ENCODE measurements at places on chromosomes 11 and 22.

DNA sequence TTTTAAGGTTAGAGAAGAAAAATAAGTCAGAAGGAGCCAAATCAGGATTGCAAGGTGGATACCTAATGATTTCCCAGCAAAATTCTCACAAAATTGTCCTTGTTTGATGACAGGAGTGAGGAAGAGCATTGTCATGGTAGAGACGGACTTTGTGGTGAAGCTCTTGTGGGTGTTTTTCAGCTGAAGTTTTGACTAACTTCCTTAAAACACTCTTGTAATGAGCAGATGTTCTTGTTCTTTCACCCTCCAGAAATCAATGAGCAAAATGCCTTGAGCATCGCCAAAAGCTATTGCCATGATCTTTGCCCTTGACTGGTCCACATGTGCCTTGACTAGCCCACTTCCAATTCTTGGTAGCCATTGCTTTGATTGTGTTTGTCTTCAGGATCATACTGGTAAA, 20.0 kb downstream of the CALCB start:
- no peak for DNase-seq

DNA sequence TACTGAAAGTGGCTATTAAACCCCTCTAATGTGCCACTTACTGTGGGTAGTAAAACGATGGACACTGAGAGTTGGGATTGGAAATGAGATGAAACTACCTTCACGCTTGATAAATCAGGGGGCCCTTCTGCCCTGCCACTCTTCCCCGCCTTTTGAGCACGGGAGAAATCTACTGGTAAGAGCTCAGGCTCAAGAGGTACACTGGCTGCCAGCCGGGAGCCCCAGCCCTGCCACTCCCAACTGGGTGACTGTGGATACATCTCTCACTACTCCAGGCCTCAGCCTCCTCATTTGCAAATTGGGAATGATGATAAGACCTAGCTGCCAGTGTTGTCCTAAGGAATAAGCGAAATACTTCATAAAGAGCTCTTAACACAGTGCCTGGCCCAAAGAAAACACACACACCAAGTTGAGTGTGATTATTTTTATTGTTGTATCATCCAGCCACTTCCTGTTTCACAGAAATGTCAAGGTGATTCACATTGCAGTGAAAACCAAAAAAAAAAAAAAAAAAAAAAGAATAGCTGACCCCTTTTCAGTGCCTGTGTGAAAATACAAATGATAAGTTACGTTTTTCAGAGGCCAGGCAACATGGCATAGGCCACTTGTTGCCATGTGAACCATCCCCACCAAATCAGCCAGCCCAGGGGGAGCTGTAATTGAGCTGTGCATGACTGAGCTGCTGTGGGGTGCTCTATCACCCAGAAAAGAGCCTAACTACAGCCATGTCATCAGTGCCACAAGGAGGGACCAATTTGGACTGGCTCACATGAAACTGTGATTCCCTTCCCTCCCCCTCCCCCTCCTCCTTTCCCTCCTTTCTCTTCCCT, 4.4 kb upstream of the ZNRD2 start:
- peak; percentile 75 for DNase-seq

DNA sequence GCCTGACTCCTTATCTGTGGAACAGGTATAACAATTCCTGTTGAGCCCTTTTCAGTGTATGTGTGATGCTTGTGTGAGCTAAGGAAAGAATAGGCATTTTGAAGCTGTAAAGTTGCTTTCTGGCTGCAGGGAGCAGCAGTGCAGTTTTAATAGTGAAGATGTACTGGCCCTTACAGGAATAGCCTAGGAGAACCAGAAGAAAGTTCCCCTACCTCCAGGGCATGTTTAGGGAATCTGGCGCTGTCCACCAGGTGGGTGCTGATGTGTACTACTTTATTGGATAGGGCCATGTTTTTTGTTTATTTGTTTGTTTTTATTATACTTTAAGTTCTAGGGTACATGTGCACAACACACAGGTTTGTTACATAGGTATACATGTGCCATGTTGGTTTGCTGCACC, 11.5 kb downstream of the BMAL1 start:
- no peak for DNase-seq

GRCh38 chr11:44305026-44305469, 4.9 kb downstream of the ALX4 start:
- DNase-seq, result no peak

- DNase-seq, result no peak
Measured at GRCh38 chr11:20599221-20600019, at the start of gene SLC6A5. TSS of gene SLC6A5 (plus strand) at chr11:20599608. CDS start at chr11:20599673, 65 bp downstream.

DNA sequence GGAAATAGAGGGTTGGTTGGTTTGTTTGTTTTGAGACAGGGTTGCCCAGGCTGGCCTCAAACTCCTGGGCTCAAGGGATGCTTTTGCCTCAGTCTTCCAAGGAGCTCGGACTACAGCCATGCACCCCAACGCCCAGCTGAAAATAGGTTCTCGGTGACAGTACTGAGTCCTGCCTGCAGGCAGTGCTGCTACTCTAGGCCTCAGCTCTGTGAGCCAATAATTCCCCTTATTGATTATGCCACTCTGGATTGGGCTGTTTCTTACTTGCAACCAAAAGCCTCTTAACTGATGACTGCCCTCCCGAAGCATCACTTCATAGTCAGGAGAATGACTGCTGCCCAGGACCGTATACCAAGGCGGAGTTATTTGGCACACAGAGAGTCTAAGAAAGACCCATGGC, 1.2 kb upstream of the C11orf16 start:
- DNase-seq, result no peak

GRCh38 chr11:109421981-109422869, at the start of gene C11orf87:
TSS of gene C11orf87 (plus strand) at chr11:109422190. CDS start at chr11:109423634, 1,444 bp downstream.
- DNase-seq, result no peak

- DNase-seq, result no peak
Measured at GRCh38 chr11:38791346-38791961, 2193.4 kb upstream of the RAG2 start.

DNA sequence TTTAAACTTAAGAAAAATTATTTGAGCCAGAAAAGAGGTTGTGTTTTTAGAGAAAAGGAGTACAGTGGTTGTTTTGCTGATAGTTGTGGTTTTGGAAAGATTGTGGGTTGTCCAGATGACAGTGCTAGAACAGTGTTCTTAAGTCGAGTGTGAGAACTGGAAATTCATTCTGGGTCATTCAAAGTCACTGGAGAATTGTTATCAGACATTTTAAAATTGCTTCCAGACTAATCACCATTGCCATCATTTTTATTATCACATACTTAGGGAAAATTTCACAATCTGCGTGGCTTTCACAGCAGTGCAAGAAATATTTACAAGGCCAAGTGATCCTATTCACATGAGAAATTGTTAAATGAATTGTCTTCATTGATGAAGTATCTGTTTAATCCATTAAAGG, 242.2 kb upstream of the DDI1 start:
- no peak for DNase-seq

DNA sequence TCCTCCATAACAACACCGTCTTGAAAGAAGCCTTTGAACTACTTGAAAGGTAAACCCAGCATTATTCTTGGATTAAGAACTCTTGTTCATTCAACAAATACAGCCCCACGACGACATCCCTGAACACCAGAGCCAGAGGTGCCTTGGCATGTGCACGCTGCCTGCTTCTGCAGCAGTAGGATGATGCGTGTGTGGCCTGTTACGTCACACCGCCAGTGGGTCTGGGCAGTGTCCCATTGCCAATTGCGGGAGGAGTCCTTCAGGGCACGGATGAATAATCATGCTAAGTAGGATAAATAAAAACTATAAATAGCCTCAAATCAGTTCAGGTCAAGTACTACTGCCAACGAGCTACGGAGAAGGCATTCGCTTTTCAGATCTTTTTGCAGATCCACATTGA, 380.5 kb downstream of the SHANK2 start:
- no peak for DNase-seq

DNA sequence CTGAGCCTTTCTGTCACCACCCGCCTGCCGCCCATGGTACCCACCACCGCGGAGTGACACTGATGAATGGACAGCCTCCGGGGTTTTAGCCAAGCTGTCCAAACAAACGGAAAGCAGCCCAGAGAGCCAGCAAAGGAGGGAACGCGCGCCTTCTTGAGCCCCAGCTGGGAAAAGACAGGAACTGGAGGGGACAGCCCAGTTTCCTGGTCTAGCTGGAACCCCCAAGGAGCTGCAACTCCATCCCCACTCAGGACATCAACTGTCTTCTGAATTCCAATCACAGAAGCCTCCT, 33.7 kb downstream of the SHISAL1 start:
- DNase-seq, result no peak

- no peak for DNase-seq
Measured at GRCh38 chr11:41459465-41460401, at the start of gene LRRC4C. TSS of gene LRRC4C (minus strand) at chr11:41459652.

DNA sequence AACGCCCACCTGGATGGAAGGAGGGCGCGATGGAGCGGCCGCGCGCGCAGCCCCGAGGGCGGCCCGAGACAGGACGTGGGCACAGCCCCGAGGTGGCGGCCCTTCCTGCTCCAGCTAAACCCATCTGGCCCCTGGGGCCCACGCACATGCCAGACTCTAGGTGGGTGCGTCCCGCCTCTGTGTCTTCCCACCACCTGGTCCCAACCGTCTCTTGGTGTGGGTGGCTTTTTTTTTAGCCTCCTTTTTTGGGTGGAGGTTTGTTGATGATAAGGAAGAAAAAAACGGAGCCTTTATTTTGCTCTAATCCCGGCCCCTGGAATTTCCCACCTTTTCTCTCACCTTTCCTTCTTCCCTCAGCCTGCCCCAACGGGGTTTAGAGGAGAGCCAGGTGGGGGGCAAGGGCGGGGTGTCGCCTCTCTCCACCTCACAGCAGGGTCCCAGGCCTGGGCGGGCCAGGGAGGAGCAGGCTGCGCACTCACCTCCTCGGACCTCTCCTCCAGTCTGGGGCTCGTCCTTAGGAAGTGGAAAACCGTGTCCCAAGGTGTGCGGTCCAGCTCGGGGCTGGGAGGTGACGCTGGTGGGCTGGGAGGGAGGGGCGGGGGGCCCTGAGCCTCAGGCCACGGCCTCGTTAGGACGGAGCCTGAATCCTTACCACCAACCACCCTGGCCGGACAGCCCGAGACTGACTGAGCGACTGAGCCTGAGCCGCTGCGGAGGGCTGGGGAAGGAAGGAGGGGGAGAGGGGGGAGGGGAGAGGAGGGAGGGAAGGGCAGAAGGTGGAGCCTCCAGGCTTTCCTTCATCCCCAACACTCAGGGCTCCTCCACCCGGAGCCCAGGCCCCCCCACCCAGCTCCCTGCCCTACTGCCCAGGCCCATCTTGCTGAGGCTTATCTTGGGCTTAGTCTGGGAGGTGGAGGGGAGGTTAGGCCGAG, at the start of gene SOX10:
Gene SOX10, minus strand, starts transcription at position 696 of the 932 bp plus-strand sequence. CDS start 771 bp downstream, outside the sequence.
- no peak for DNase-seq

DNA sequence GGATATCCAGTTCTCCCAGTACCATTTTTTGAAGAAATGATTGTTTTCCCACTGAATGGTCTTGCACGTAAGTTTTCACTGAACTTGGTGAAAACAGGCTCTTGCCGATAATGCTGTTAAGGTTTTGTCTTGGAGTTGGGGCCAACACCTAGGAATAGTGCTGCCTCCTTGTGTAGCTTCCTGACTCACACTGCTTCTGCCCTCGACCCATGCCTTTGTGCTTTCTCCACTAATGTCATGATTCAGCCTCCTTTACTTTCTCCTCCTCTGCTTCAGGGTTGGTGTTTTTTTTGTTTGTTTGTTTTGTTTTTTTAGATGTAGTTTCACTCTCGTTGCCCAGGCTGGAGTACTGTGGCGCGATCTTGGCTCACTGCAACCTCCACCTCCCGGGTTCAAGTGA, 30.2 kb downstream of the SLC5A1 start:
- DNase-seq, result no peak

GRCh38 chr22:43467216-43467940, 55.6 kb downstream of the MPPED1 start:
- DNase-seq, result no peak

GRCh38 chr11:114281388-114281956, 14.7 kb upstream of the NNMT start:
- no peak for DNase-seq

GRCh38 chr11:100785148-100785983, 98.3 kb downstream of the ARHGAP42 start:
- no peak for DNase-seq

- no peak for DNase-seq
Measured at GRCh38 chr11:119195680-119196079, 10.4 kb downstream of the NHERF4 start.

DNA sequence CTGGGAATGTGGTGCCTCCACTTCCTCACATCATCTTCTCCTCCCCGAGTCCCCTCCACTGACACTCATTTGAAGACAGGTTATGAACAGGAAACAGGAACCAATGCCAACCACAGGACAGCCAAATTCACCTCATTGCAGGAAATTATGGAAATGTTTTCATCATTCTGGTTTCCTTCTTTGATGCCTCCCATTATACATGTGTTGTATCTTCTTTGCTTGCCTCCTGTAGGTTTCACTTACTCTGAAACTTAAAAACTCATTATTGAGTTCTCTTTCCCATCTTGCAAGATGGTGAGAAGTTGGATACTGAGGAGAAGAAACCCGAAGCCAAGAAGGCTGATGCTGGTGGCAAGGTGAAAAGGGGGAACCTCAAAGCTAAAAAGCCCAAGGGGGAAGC, 108.5 kb downstream of the PHF21B start:
- DNase-seq, result no peak

DNA sequence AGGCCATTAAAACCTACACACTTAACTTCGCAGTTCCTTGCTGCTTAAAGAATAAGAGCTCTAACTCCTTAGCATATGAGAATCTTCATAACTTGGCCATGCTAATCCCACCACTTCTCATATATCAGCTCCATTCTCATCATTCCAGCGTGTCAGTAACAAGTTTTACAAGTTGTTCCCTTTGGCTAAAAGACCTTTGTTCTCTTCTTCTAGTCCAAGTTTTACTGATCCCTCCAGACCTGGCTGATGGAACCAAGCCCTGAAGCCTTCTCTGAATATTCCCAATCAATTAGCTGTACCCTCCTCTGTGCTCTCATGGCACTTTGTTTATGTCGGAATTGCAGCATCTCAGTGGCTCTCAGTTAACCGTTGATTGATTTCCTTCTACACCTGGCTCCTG, 35.8 kb downstream of the GAB2 start:
- DNase-seq, result no peak

- no peak for DNase-seq
Measured at GRCh38 chr11:16917941-16918340, 96.3 kb downstream of the PLEKHA7 start.

- no peak for DNase-seq
Measured at GRCh38 chr11:106021181-106021966, 666 bp downstream of the MSANTD4 start.

- no peak for DNase-seq
Measured at GRCh38 chr11:28142724-28143123, 34.5 kb downstream of the METTL15 start.

DNA sequence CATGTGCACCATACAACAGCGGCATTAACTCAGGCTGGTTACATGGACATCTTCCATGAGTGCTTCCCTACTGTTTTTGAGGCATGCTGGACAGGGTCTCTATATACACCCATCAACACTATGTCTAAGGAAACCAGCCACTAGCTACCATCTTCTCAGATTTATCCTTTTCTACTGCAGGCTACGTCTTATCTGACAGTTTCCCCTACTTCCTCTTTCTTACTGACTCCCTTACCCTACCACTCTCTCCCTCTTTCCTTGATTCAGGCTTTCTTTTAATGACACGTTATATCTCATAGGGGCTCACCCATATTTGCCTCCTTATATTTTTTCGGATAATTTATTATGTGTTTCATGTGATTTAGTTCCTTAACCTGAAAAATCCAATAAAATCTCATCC, 41.8 kb downstream of the DDI1 start:
- DNase-seq, result no peak
